ENCODE measurements at places on chromosomes 13 and 19.

DNA sequence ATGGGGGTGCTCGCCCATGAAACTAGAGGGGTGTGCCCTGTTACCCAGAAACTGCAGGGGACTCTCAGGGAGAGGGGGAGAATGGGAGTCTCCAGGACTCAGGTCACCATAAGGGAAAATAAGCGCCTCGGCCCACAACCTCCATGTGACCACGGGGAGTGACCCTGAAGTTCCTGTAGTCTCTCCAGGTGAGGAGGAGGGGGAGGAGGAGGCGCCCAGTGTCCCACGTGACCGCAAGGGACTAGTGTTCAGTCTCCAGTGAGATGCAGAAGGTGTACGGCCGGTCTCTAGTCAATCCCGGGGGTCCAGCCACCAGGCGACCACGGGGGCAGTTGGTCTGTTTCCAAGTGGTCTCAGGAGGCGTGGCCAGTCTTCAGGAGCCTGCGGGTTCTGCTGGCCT, 16.0 kb downstream of the TM6SF2 start:
- no peak for DNase-seq

DNA sequence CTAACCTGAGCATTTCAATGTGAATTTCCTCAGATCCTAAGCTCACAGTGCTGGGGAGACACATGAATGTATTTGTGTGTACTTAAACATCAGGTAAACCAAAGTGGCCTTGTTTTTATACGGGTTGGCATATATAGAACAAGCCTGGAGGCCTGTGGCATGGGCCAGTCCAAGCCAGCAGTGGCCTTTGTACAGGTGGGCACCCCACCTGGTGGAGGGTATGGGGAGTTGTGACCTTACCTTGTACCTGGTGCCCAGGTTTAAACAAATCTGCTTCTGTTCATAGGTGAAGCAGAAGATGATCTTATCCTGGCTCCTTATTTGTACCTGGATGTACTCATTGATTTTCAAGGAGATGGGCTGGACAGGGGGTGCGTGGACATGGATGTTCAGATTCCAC, 71.0 kb downstream of the ERICH6B start:
- no peak for DNase-seq

GRCh38 chr19:56177564-56178243, 1.9 kb downstream of the GALP start:
- DNase-seq, result no peak

DNA sequence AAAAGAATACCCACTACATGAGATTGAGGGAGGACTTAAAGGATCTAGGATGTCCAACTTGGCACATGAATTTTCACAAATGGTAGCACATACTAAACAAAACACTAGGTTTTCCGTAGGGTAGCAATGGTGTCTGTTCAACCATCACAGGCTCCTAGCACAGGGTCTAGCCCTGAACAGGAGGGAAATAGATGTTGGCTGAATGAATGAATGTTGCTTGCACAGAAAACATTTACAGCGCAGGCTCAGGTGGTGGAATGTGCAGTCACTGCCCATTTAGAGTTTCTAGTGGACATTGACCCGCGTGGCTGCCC, 1.9 kb upstream of the MYCBP2 start:
- DNase-seq, result no peak

DNA sequence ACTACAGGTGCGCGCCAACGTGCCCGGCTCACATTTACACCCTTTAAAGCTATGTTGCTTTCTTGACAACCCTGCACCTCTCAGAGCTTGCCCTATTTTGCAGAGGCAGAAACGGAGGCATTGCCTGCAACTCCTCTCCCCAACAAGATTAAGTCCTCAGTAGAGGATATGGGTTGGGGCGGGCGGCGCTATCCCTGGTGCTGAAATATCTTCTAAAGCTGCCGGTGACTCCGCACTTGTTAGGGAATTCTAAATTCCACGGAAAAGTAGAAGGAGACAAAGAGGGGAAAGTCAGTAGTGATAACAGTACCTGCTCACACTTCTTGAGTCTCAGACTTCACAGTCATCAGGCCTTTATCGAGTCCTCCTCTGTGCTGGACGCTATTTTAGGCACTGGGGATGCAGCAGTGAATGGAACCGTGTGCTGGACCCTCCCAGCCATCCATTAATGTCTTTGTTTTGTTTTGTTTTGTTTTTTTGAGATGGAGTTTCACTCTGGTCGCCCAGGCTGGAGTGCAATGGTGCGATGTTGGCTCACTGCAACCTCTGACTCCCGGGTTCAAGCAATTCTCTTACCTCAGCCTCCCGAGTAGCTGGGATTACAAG, 18.0 kb downstream of the SLC5A5 start:
- peak; percentile 28 for DNase-seq

DNA sequence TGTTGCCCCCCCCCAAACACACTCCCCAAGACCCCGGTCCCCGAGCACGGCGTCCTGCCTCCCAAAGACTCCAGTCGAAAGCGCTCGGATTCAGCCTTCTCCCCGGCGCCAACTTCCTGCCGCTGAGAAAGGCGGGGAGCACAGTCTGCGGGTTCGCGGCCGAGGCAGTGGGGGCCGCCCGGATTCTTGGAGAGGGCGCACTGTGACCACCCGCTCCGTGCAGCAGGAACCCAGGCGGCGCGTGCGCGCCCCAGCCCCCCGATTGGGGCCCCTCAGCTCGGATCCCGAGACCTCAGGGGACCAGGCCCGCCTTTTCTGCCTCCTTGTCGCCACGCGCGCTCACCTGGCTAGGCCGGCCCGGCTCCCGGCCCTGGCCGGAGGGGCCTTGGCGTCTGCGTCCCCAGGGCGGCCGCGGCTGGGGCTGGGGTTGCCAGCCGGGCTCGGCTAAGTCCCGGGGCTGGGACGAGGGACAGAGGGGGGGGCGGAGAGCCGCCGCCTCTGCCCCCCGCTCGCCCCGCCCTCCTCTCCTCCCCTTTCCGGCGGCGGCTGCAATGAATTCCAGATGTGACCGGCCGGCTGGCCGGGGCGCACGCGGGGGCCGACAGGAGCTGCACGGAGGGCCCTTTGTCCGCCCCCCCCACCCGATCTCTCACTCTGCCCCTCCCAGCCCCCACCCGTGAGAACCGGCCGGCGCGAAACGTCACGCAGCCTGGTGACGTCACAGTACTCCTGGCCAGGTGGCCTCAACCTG, at the start of gene S1PR2:
Gene S1PR2 (minus strand): TSS at position 471 of the 751 bp plus-strand sequence. CDS start 6,426 bp downstream, outside the sequence.
- peak; percentile 84 for DNase-seq

GRCh38 chr19:27671876-27672275, 1541.1 kb downstream of the UQCRFS1 start:
- DNase-seq, result no peak

DNA sequence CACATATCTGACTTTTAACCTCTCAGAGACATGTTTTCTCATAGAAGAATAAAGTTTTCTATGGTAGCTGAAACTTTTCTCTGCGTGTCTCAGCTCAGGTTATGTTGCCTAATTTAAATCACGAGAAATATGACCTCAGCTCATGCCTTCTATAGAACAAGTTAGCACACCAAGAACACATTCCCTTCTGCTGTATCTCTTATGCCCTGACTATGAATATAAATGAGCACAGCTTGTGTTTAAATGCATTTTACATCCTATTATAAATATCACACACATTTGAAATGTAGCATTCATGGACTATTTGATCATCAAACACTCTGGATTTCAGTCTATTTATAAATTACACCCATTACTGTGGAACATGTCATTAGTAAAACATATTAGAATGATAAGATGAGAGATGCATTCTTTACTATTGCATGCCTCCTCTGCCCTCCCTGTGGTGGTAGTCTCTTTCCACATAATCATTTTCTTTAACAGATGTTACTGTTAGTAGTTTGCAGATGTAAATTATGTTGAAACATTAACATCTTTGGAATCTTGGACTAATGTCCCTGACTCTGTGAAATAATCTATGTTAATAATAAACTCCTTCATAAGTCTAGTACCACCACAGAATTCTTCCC, 2044.9 kb upstream of the PCDH20 start:
- no peak for DNase-seq

DNA sequence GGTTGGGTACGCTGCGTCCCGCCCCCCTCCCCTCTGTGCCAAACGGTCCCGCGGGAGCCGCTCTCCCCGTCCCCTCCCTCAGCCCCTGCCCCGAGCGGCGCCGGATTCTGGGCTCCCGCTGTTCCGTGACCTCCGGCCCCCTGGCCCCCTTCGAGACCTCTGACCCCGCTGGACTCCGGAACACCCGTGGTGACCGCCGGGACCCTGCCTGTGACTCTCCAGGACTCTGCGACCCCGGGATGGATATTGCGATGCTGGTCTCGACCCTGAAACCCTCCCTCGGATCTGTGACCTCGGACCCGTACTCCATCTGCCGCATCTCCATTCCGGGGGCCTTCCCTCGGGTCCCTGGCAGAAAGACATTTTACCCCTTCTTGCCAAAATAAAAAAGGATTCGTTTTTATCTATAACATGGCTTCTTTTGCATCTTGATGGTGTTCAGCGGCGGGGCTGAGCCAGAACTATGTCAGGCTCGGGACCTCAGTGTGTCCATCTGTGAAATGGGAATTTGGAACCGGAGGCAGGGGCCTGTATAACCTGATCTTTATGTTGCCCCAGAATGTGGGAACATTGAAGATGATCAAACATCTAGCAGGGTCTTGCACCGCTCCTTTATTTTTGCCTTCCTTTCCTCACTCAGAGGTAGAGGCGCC, 654 bp upstream of the MEGF8 start:
- DNase-seq, result no peak

DNA sequence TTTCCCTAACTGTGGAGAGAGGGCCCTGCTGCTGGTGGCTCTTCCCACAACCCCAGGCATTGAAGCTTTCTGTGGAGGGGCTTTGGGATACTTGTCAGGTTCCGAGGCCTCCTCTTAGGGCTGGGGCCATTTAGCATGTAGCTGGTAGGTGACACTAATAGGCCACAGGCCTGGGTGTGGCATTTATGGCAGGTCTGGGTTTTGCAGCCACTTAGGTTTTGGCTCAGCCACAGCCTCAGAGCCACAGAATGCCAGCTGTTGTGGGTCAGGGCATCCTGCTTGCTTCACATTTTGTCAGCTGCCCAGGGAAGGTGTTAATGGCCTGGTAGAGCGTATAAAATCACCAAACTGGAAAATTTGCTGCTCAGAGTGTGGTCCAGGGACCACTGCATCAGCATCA, 15.7 kb downstream of the FAM124A start:
- no peak for DNase-seq

GRCh38 chr19:5183616-5184015, 157.0 kb downstream of the PTPRS start:
- no peak for DNase-seq

- DNase-seq, result no peak
Observed at GRCh38 chr19:20080656-20081055, 2.9 kb downstream of the ZNF90 start.

DNA sequence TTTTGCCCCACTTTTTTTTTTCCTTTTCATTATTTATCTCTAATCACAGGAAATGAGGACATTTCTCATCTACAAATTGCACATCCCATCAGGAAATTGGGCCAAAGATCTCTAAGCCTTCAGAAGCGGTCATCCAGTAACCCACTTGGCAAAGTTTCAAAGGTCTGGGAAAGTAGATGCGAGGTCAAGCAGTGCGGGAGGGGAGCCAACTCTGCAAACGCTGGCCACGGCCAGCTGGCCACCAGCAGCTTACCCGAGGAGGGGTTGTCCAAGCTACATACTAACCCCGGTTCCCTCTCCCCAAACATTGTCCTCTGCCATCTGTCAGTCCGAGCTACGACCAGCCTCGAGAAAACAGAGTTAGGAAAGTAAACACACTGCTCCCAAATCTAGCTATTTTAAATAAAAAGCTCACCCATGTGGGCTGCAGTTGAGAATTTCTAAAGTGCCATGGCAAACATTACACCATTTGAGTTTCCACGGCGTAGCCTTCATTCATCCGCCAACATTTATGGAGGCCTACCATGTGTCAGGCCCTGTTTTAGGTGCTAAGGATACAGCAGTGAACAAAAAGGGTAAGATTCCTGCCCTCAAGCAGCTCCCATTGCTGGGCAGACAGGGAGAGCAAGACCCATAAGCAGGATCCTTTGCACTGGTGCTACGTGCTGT, 11.5 kb downstream of the FFAR2 start:
- DNase-seq, result no peak

- no peak for DNase-seq
Observed at GRCh38 chr19:16375936-16376185, 51.2 kb downstream of the KLF2 start.

DNA sequence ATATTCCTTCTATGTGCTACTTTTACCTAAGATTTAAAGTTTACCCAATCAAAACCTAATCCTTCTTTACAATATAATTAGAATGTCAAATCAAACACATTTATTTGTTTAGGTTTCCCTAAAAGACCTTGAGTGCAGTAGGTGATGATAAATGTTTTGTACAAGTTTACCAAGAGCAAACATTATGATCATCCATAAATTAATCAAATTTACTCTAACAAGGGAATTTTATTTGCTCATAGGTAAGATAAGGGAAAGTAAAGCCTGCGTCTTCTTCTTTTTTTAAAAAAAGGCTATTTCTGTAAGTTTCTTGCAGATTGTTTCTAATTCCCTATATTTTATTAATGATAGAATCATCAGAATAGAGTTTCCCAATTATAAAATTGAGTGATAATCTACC, 48.0 kb upstream of the PCDH17 start:
- no peak for DNase-seq

DNA sequence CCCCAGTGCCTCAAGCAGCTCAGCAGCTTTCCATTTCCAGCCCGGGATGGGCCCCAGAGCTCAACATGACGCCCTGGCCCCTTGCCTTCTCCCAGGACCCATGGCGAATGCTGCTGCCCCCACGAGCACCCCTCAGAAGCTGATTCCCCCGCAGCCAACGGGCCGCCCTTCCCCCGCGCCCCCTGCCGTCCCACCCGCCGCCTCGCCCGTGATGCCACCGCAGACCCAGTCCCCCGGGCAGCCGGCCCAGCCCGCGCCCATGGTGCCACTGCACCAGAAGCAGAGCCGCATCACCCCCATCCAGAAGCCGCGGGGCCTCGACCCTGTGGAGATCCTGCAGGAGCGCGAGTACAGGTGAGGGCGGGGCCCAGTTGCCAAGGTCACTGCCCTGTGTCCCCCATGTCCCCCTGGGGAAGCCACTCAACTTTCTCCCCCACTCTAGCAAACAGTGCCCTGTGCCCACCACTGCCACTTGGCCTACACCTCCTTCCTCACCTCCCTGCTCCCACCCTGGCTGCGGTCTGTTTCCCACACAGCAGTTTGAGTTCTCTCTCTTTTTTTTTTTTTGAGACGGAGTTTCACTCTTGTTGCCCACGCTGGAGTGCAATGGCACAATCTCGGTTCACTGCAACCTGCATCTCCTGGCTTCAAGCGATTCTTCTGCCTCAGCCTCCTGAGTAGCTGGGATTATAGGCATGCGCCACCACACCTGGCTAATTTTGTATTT, 26.9 kb downstream of the SMARCA4 start:
- no peak for DNase-seq

GRCh38 chr19:5674714-5675113, 5.6 kb downstream of the MICOS13 start:
- DNase-seq, result no peak

DNA sequence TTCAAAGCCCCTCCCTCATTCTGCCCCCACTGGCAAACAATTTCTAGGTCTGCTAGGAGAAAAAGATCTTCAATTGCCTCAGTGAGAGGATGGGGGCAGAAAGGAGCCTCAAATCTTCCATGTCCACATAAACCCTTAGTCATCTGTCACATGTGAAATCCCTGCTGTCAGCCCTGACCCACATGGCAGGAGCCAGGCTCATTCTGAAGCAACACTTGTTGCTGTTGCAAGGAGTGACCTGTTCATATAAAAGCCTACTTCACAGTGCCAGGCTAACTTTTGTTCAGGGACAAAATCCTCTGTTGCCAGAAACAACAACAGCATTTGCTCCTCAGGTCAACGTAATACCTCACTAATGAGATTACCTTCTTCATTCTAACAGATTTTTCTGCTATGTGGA, 70.5 kb downstream of the IRS2 start:
- no peak for DNase-seq

All from hindlimb muscle (tissue), 1 donor.